Placental pericyte (primary cell): ENCODE measurements at places on chromosomes 5 and 9. TPM values are rescaled to one million over a fixed set of nuclear protein-coding genes. Genes with fewer than 3 reads are reported as not detected.

Gene IL13
- total RNA-seq = not detected in 2 replicates

Gene CDKN2A
- total RNA-seq = 16.9 and 18.5 TPM in 2 replicates

Gene GPX8
- 102 and 145 TPM in 2 replicates for total RNA-seq

Gene FBXL7
- total RNA-seq = 3.1 and 9.2 TPM in 2 replicates

Gene PCDHB9
- total RNA-seq = 0.14 TPM in 1 of 2 replicates, not detected in the other

Gene GPR21
- total RNA-seq = 1.1 and 1.4 TPM in 2 replicates

Gene KIAA1191
- total RNA-seq = 72.9 and 126 TPM in 2 replicates

Gene GCNT1
- total RNA-seq = 0.44 and 2.9 TPM in 2 replicates
